SJCRH30 (cell line): ENCODE measurements at places on chromosomes 1 and 21. TPM values are rescaled to one million over a fixed set of nuclear protein-coding genes. Genes with fewer than 3 reads are reported as not detected.

GRCh38 chr1:197763307-197763706, 12.0 kb downstream of the DENND1B start:
- H3K36me3 ChIP-seq: no peaks in the 10 kb centered on the region
- H3K4me1 ChIP-seq: peaks cover 3% of the 10 kb centered on the region; the same call in 1 of the 2 replicates
- H3K27me3 ChIP-seq: no peaks in the 10 kb centered on the region

DNA sequence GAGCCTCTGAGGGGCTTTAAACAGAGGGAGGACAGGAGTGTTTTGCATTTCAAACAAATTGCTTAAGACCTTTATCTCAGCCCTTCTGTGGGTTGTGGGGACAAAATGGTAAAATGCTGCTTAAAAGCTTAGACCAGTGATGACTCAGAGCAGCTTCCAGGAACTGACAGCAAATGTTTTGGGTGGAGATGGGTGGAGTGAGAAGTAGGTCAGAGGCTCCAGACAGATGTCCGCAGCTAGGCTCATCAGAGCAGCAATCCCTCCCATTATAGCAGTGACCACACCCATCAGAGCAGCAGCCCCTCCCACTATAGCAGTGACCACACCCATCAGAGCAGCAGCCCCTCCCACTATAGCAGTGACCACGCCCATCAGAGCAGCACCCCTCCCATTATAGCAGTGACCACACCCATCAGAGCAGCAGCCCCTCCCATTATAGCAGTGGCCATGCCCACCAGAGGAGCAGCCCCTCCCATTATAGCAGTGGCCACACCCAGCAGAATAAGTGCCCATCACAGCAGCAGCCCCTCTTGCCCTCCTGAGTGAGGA, 532.2 kb downstream of the MATN1 start:
- 0 out of 2 replicates have a peak overlapping the region, but pooled peaks have one; percentile 6 for H3K27ac ChIP-seq
- no peak overlapping the region for H3K4me3 ChIP-seq
- H3K27me3 ChIP-seq: no peaks in the 10 kb centered on the region
- peaks cover 30% of the 10 kb centered on the region for H3K4me1 ChIP-seq

GRCh38 chr1:160159846-160160245, 8.4 kb downstream of the ATP1A4 start:
- peaks cover 39% of the 10 kb centered on the region for H3K4me1 ChIP-seq
- no peak overlapping the region; the same call in 1 of the 2 replicates for H3K27ac ChIP-seq
- DNase-seq: no peak
- no peaks in the 10 kb centered on the region for H3K36me3 ChIP-seq

GRCh38 chr1:167996266-167996665, 59.4 kb upstream of the MPC2 start:
- no peak overlapping the region for H3K4me3 ChIP-seq
- no peak for DNase-seq
- peaks cover 12% of the 10 kb centered on the region for H3K36me3 ChIP-seq
- H3K27ac ChIP-seq: no peak overlapping the region

DNA sequence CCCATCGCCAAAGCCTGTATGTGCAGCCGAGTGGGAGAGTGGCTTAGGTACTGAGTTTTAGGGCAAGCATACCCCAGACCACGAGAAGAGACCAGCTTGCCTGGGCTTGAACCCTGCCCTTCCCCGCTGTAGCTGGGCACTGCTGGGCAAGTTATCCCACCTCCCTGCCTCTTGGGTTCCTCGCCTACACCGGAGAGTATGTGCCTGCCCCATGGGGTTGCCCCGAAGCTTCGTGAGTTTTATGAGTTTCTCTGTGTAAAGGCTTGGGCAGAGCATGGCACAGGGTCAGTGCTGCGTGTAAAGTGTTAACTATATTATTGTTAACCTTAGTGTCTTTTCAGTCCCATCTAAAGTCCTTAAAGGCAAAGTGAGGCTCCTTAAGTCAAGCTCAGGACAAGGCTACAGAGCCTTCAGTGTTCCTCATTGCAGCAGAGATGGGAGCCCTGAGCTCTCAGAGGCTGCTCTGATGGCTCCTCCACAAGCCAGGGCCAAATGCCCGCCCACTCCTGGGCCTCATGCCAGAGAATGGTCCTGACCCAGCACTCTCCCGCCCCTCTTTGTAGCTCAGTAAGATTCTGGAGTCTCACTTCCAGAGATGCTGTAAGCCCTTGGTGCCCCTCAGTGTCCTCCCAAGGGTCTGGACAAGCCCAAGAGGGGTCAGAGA, 37.0 kb upstream of the KCNA10 start:
- DNase-seq: no peak
- no peaks in the 10 kb centered on the region for H3K36me3 ChIP-seq
- H3K27me3 ChIP-seq: 0 out of 2 replicates have a peak, but pooled peaks cover 2% of the 10 kb centered on the region
- H3K4me3 ChIP-seq: no peak overlapping the region
- no peak overlapping the region for H3K27ac ChIP-seq

GRCh38 chr1:26529655-26530409, at the start of gene RPS6KA1:
Gene RPS6KA1, plus strand, starts transcription at chr1:26529761. Its CDS starts 160 bp downstream, at chr1:26529921.
- H3K4me3 ChIP-seq: peak within 1 kb of the TSS; percentile 71
- no peak within 1 kb of the TSS for H3K27ac ChIP-seq
- H3K27me3 ChIP-seq: no peaks in the 10 kb centered on the region
- H3K4me1 ChIP-seq: peaks cover 25% of the 10 kb centered on the region
- H3K36me3 ChIP-seq: no peaks in the 10 kb centered on the region

Gene CHIA
- total RNA-seq: not detected in 2 replicates

Gene PLPPR4
- 0.25 and 0.30 TPM in 2 replicates for total RNA-seq

GRCh38 chr1:44584167-44584566, 90.1 kb downstream of the TMEM53 start:
- peaks cover 9% of the 10 kb centered on the region for H3K27me3 ChIP-seq
- H3K4me1 ChIP-seq: no peaks in the 10 kb centered on the region
- H3K36me3 ChIP-seq: no peaks in the 10 kb centered on the region

GRCh38 chr1:234748066-234748465, 138.1 kb upstream of the IRF2BP2 start:
- no peaks in the 10 kb centered on the region for H3K27me3 ChIP-seq
- H3K27ac ChIP-seq: no peak overlapping the region
- peaks cover 23% of the 10 kb centered on the region; the same call in 1 of the 2 replicates for H3K4me1 ChIP-seq
- DNase-seq: no peak
- no peak overlapping the region for H3K4me3 ChIP-seq

Gene MAN1C1
- 73.9 and 74.6 TPM in 2 replicates for total RNA-seq

DNA sequence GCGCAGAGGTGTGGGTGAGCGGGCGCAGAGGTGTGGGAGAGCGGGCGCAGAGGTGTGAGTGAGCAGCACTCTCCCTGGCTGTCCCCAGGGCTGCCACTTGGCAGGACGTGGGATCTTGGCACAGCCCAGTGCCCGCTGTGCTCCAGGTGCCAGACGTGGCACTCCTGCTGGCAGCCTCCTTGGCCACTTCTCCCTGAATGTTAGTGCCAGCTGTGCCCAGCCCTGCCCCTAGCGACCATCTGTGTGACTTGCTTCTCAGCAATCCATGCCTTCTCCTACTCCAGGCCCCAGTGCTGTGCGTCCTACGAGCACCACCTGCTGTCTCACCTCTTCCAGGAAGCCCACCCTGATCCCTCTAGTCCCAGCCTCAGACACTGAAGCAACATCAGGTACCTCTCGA, 30.5 kb downstream of the KRTAP10-1 start:
- H3K4me1 ChIP-seq: no peaks in the 10 kb centered on the region
- no peak overlapping the region for H3K4me3 ChIP-seq
- DNase-seq: no peak
- H3K27me3 ChIP-seq: no peaks in the 10 kb centered on the region
- H3K27ac ChIP-seq: no peak overlapping the region

Gene NPHP4
- total RNA-seq: 6.4 and 7.3 TPM in 2 replicates

- H3K4me1 ChIP-seq: no peaks in the 10 kb centered on the region; the same call in 1 of the 2 replicates
- no peak overlapping the region for H3K27ac ChIP-seq
- no peak for DNase-seq
- no peaks in the 10 kb centered on the region for H3K36me3 ChIP-seq
Observed at GRCh38 chr1:1171546-1172340, 1.9 kb upstream of the TTLL10 start.

GRCh38 chr21:21921410-21922232, 923.4 kb downstream of the NCAM2 start:
- 0 out of 2 replicates have a peak, but pooled peaks cover 1% of the 10 kb centered on the region for H3K27me3 ChIP-seq
- H3K4me1 ChIP-seq: no peaks in the 10 kb centered on the region
- H3K36me3 ChIP-seq: no peaks in the 10 kb centered on the region
- DNase-seq: no peak
- H3K4me3 ChIP-seq: no peak overlapping the region
- no peak overlapping the region for H3K27ac ChIP-seq

- 0 out of 2 replicates have a peak, but pooled peaks cover 8% of the 10 kb centered on the region for H3K36me3 ChIP-seq
- DNase-seq: no peak
- no peak overlapping the region for H3K4me3 ChIP-seq
Observed at GRCh38 chr1:50930193-50930592, 29.9 kb downstream of the FAF1 start.

Gene ST6GALNAC5
- total RNA-seq: not detected in 2 replicates

DNA sequence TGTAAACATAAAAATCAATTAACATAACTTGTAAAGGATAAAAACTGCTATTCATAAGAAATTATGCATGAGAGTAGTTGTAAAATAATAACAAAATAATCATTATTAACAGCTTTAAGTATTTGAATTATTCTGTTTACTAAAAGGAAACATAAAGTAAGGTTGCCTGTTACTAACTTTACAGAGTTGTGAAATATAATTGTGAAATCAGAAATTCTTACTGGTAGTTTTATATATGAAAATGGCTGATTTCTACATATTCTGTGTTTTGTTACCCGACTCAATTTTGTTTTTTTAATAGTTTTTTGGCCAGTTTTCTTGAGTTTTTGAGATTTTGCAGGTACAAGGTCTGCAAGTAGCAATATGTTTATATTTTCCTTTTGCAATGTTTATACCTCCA, 27.8 kb downstream of the FNBP1L start:
- no peak overlapping the region for H3K4me3 ChIP-seq
- no peak for DNase-seq
- H3K36me3 ChIP-seq: no peaks in the 10 kb centered on the region
- no peaks in the 10 kb centered on the region for H3K4me1 ChIP-seq
- no peak overlapping the region for H3K27ac ChIP-seq

Gene FAM163A
- total RNA-seq: not detected in 2 replicates

- peaks cover 27% of the 10 kb centered on the region for H3K4me1 ChIP-seq
- H3K36me3 ChIP-seq: no peaks in the 10 kb centered on the region
- no peak within 1 kb of the TSS; the same call in 1 of the 2 replicates for H3K27ac ChIP-seq
- DNase-seq: peak; percentile 46
- no peak within 1 kb of the TSS for H3K4me3 ChIP-seq
Observed at GRCh38 chr1:156618853-156619581, at the start of gene HAPLN2. Gene HAPLN2, plus strand, starts transcription at chr1:156619415. Its CDS starts 4,076 bp downstream, at chr1:156623491.

Gene LENEP
- total RNA-seq: not detected in 2 replicates

DNA sequence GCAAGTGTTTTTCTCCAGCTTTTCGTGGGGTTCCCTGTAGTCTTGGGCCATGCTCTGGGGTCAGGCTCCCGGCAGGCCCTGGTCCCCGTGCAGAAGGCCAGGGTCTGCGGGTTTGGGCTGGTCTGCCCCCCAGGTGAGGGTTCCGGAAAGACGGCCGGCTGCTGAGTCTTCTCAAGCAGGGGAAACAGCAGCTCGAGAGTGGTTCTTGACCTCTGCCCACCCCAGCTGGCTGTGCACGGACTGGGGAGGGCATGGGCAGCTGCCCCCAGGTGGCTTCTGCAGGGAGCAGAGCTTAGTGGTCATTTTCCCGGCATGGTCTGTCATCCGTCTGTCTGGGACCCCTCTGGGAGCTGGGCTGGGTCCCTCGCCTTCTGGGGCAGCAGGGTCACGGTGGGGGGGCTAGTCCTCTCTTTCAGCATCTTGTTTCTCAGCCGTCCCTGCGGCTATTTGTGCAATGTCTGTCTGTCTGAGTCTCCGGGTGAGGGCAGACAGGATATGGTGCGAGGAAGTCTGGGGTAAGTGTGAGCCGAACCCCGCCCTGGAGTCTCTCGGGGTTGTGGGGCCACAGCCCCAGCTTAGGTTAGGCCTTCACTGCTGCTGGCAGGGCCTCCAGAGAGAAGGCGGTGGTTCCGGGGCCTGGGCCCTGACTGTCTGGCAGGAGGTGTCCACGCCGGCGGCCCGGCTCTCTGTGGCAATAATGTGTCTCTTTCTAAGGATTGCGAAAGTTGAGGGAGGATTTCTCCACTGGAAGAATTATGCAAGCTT, 6.1 kb downstream of the SKI start:
- H3K36me3 ChIP-seq: no peaks in the 10 kb centered on the region
- DNase-seq: no peak
- H3K4me3 ChIP-seq: no peak overlapping the region
- no peaks in the 10 kb centered on the region for H3K27me3 ChIP-seq
- peaks cover 18% of the 10 kb centered on the region for H3K4me1 ChIP-seq

Gene ARL8A
- 17.1 and 18.1 TPM in 2 replicates for total RNA-seq

Gene CFHR1
- total RNA-seq: 0.10 TPM in 1 of 2 replicates, not detected in the other

DNA sequence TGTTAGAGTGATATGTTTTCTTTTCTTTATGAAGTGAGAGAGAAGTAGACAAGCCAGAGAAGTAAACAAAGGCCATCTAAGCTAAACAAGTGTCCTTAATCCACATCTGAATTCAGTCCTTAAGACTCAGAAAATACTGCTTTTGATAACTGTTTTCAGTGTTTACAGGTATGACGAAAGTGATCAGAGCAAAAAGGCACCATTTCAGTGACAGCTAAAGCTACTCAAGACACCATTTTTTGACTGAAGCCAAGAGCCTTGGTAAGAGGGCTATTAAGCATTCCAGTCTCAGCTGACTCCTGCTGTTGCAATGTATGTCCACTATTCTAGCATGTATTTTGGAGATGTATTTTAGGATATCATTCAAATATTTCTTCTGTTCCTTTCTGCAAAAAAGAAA, 4.1 kb downstream of the KMO start:
- H3K36me3 ChIP-seq: no peaks in the 10 kb centered on the region
- no peak for DNase-seq
- H3K4me3 ChIP-seq: no peak overlapping the region
- no peaks in the 10 kb centered on the region for H3K27me3 ChIP-seq
- H3K4me1 ChIP-seq: no peaks in the 10 kb centered on the region

- H3K27ac ChIP-seq: no peak overlapping the region
- H3K36me3 ChIP-seq: no peaks in the 10 kb centered on the region
- no peak overlapping the region for H3K4me3 ChIP-seq
Observed at GRCh38 chr1:165816157-165816556, 11.3 kb upstream of the UCK2 start.

- H3K27me3 ChIP-seq: no peaks in the 10 kb centered on the region
- H3K36me3 ChIP-seq: no peaks in the 10 kb centered on the region
- no peak for DNase-seq
- no peak overlapping the region for H3K4me3 ChIP-seq
- H3K27ac ChIP-seq: no peak overlapping the region
Observed at GRCh38 chr1:172117800-172118199, 276.5 kb downstream of the DNM3 start.

DNA sequence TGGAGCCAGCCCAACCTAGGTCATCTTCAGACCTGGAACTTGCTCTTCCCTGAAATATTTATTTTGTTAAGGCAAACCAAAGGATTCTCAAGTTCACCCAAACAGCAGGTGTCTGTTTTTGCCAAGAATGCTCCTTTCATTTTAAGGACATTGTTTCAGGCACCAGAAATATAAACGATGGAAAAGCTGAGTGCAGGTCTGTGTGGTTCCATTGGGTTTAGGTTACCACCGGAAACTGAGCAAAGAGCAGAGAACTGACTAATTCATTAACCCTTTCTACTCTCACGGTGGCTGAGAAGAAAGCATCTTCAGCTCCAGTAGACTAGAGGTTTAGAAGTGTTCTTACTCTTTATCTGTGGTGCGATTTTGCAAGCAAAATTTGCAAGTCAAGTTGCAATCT, 38.0 kb upstream of the ZC3H11B start:
- H3K36me3 ChIP-seq: no peaks in the 10 kb centered on the region
- no peak overlapping the region for H3K27ac ChIP-seq
- H3K27me3 ChIP-seq: no peaks in the 10 kb centered on the region
- no peak overlapping the region for H3K4me3 ChIP-seq
- DNase-seq: peak; percentile 67

GRCh38 chr1:223709598-223709997, 2.7 kb upstream of the CAPN2 start:
- DNase-seq: no peak
- H3K36me3 ChIP-seq: no peaks in the 10 kb centered on the region
- H3K4me3 ChIP-seq: no peak overlapping the region
- H3K27me3 ChIP-seq: no peaks in the 10 kb centered on the region
- peaks cover 38% of the 10 kb centered on the region for H3K4me1 ChIP-seq
- H3K27ac ChIP-seq: no peak overlapping the region
